ENCODE measurements at places on chromosomes 16 and 17. TPM values are rescaled to one million over a fixed set of nuclear protein-coding genes. Genes with fewer than 3 reads are reported as not detected.

The BRIP1 gene
- 9.4 TPM for total RNA-seq

GRCh38 chr17:60557805-60558204 is 31.8 kb upstream of the APPBP2 start:
- no peaks in the 10 kb centered on the region for H3K27me3 ChIP-seq
- DNase-seq = no peak
- H3K27ac ChIP-seq = no peak overlapping the region

The ACAP1 gene
- total RNA-seq = 2.7 TPM

The HOXB6 gene
- 196 TPM for total RNA-seq

- H3K4me3 ChIP-seq = no peak overlapping the region
- H3K4me1 ChIP-seq = peaks cover 30% of the 10 kb centered on the region
- H3K27ac ChIP-seq = no peak overlapping the region
- no peaks in the 10 kb centered on the region for H3K27me3 ChIP-seq
Observed at GRCh38 chr17:2963332-2964027, 99.9 kb downstream of the OR1D5 start.

- DNase-seq = no peak
- no peaks in the 10 kb centered on the region for H3K27me3 ChIP-seq
- no peak overlapping the region for H3K4me3 ChIP-seq
- no peak overlapping the region for H3K27ac ChIP-seq
- H3K36me3 ChIP-seq = no peaks in the 10 kb centered on the region
Observed at GRCh38 chr17:69711541-69711940, 297.0 kb downstream of the MAP2K6 start.

The SEPTIN12 gene
- not detected for total RNA-seq

The MPV17L gene
- 10.4 TPM for total RNA-seq

The KRT20 gene
- 0.13 TPM for total RNA-seq

The ANKRD40CL gene
- not detected for total RNA-seq

DNA sequence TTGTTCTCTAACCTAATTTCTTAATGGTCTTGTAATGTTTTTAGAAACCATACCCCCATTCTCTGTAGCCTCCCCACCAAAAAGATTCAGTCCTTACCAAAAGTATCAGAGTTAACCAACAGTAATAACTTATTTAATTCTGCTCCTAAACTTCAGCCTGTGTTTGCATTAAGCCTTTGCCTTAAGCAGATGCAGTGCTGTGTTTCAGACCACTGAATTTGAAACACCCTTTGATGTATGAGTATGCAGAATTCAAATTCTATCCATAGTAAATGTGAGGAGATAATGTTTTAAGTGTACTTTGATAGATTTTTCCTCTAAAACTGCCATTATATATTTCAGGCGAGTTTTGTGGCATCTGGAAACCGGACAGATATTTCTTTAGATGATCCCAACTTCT is 171.6 kb upstream of the RBL2 start:
- H3K4me1 ChIP-seq = no peaks in the 10 kb centered on the region
- no peak overlapping the region for H3K4me3 ChIP-seq
- no peak for DNase-seq
- no peak overlapping the region for H3K27ac ChIP-seq
- H3K36me3 ChIP-seq = peaks cover 16% of the 10 kb centered on the region
- H3K27me3 ChIP-seq = no peaks in the 10 kb centered on the region
